T-helper 22 cell (primary cell): ENCODE measurements at places on chromosomes 5 and 9.

- DNase-seq, result no peak
Observed at GRCh38 chr5:129903466-129904101, 681 bp upstream of the CHSY3 start.

- no peak for DNase-seq
Observed at GRCh38 chr9:21402386-21403251, 6.3 kb upstream of the IFNA8 start.

GRCh38 chr9:81456431-81457006 is 232.8 kb downstream of the TLE1 start:
- DNase-seq, result no peak

- DNase-seq, result no peak
Observed at GRCh38 chr5:131521252-131521651, 113.8 kb downstream of the RAPGEF6 start.

DNA sequence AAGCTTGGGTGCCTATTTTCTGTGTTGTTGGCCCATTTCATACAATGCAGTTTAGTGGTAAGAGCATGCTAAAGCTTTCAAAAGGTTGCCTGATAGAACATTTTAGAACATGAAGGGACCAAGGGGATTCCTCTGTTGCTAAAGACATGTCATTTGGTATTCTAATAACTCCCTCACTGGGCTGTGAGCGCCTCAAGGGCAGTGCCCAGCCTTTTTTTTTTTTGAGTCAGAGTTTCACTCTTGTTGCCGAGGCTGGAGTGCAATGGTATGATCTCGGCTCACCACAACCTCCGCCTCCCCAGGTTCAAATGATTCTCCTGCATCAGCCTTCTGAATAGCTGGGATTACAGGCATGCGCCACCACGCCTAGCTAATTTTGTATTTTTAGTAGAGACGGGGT is 77.1 kb downstream of the PCSK5 start:
- no peak for DNase-seq

GRCh38 chr5:61732369-61732768 is 400.3 kb downstream of the ZSWIM6 start:
- DNase-seq, result no peak

DNA sequence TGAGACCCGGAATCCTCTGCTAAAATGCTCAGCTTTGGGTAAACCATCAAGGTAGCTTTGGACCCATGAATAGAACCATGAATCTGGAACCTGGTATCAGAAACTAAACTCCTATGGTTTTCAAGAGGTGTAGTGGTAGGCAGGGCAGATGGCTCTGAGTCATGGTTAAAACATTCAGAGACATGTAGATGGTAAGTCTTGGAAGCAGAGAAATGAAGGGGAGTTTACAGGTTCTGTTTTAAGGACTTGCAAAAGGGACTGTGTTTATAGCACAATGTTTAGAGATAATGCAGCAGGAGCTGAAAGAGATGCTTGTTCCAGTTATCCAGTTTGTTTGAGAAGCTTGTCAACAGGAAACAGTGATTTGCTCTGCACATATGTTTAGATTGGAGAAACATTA is 36.0 kb upstream of the FBN2 start:
- no peak for DNase-seq

- DNase-seq, result no peak
Observed at GRCh38 chr5:88248743-88249540, 19.7 kb downstream of the TMEM161B start.

DNA sequence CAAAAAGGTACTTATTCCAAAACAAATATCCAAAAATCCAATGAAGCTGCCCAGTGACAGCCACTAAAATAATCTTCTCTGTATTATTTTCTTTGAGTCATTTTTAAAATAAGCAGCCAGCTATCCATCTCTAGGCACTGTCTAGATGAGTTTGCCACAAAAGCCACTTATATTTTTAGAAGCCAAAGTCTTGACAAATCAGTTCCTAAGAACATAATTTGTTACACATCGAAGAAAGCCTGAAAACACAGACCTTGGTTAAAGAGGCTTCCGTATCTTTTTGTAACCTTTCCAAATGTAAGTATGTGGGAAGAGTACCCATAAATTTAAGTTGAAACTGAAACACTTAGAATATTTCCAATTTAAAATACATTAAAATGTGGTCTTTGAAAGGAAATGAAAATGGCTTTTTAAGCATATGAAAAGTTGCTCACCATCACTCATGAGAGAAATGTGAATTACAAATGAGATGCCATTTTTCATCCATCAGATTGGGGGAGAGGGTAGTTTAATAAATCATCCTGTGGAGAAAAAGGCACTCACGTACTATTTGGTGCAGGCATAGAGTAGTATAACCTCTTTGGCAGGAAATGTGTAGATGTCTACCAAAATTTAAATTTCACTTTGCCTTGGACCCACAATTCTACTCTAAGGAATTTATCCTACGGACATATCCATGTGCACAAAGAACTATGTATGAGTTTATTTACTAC is 180.4 kb downstream of the MLLT3 start:
- no peak for DNase-seq

DNA sequence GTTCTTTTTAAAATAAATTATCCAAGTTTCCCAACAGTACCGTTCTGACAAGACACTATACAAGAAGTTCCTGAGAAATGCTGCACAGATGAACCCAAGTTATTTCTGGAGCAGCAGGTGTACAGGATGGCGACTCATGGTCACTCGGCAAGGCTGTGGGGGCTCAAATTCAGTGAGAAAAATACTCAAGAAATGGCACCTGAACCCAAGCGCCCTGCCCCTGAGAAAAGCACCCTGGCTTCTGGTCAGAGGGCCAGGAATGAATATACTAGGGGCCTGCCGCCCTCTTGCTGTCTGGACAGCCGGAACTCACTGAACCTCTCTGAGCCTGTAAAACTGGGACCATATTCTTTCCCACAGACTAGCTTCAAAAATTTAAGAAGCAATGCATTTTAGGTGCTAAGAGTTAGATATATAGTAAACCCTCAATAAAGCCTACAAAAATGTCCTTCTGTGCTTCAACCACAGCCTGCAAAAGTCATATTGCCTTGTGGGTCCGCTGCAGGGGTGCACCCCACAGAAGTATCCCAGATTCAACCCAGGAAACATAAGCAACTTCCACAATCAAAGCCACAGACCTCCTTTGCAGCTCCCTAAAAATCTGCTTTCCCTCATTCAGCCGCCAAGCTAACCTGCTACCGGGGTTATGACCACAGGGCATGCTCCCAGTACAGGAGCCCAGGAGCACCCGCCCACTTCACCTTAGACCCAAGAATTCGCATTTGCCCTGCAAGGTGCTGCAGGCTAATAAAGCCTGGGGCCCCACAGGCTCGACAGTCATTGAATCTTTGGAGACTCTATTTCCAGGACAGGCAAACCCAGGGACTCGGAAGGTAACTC is 1.4 kb downstream of the RAPGEF1 start:
- DNase-seq, result no peak

GRCh38 chr5:150801117-150801927 is 22.8 kb downstream of the SMIM3 start:
- no peak for DNase-seq

DNA sequence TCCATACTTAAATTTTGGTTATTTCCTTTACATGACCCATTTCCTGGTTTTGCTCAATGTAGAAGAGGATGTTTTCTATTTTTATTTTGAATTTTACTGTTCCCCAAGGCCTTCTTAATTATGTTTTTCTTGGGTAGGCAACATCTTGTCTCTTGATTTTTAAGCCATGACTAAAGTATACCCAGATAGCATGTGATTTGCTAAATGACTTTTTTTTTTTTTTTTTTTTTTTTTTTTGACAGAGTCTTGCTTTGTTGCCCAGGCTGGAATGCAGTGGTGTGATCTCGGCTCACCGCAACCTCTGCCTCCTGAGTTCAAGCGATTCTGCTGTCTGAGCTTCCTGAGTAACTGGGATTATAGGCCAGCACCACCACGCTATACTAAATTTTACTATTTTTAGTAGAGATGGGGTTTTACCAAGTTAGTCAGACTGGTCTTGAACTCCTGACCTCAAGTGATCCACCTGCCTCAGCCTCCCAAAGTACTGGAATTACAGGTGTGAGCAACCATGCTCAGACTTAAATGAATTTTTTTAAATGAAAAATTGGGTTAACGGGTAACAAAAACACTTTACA is 198.6 kb upstream of the DAB2 start:
- DNase-seq, result no peak

- no peak for DNase-seq
Observed at GRCh38 chr9:118165451-118165850, 461.2 kb downstream of the TLR4 start.

- DNase-seq, result no peak
Observed at GRCh38 chr5:143302341-143303045, 101.0 kb downstream of the NR3C1 start.

DNA sequence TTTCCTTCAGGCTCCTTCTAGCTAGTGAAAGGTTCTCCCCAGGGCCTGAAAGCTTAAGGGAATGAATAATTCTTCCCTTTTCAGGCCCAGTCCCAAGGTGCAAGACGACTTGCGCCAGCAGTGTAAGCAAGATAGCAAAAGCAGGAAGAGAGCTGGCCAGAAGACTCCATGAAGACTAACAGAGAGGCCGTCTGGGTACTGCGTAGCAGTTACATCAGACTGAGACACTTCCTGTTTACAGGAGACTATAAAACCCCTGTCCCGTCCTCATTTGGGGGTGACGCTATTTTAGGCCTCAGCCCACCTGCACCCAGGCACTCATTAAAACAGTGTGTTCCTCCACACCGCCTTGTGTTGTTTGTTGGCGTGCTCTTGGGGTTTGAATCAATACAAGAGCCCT is 90.7 kb upstream of the MOCS2 start:
- DNase-seq, result no peak

DNA sequence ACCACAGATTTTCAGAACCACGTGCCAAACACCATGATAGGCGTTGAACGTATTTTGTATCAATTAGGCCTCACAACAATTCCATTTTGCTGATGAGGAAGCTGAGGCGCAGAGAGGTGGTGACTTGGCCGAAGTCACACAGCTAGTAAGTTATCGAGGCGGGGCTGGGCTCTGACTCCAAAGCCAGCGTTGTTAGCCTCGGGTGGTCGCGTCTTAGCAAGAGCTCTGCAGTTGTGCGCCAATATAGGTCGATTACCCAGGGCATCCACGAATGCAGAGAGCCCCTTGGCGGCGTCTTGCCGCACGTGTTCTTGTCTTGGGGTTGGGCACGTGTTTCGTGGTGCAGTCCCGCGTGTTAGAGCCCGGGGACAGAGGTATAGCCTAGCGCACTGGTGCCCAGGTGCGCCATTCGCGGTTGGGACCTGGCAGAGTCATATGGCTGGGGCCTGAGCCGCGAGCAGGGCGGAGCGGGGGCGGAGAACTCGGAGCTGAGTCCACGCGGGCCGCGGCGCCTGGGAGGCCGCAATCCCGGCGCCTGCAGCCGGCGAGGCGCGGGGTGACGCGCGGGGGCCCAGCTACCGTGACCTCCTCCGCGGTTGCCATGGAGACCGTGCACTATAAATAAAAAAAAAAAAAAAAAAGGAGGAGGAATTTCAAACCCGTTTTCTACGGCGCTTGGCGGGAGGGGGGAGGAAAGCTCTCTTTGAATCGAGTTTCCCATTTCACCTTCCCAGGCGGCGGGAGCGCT is 62.3 kb downstream of the CXXC5 start:
- DNase-seq, result peak; percentile 39

GRCh38 chr9:128414461-128414860 is 6.2 kb upstream of the CERCAM start:
- no peak for DNase-seq

GRCh38 chr5:111983459-111983858 is 226.5 kb upstream of the NREP start:
- DNase-seq, result no peak

GRCh38 chr9:1373445-1373844 is 323.3 kb downstream of the DMRT2 start:
- DNase-seq, result no peak

GRCh38 chr9:131053896-131054295 is 42.4 kb upstream of the AIF1L start:
- no peak for DNase-seq

- no peak for DNase-seq
Observed at GRCh38 chr9:118521261-118521660, 817.1 kb downstream of the TLR4 start.

DNA sequence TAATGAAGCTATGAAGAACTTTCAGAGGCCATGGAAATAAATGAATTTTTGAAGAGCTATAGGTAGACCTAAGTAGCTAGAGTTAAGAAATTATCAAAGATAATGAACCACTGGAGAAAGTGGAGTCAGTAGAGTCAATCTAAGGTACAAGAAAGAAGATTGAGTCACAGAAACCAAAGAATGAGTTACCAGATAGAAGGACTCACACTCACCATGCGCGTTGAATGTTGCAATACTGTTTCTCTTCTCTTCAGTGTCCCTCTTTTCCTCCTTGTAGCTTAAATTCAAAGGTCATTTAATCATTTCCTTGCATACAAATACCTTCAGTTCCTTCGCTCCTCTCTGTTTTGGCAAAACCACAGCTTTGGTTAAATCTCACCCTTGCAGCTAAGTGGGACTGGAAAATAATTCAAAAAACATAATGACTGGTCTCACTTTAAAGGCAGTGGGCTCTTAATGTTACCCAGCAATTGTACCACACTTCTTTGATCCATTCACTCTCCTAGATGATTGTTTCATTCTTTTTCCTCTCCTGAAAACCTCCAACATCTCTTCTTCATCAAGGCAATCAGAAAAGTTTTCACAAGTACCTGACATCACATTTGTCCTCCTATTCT is 58.3 kb downstream of the NIPBL start:
- DNase-seq, result no peak
